ENCODE measurements at places on chromosomes 7 and 10.

DNA sequence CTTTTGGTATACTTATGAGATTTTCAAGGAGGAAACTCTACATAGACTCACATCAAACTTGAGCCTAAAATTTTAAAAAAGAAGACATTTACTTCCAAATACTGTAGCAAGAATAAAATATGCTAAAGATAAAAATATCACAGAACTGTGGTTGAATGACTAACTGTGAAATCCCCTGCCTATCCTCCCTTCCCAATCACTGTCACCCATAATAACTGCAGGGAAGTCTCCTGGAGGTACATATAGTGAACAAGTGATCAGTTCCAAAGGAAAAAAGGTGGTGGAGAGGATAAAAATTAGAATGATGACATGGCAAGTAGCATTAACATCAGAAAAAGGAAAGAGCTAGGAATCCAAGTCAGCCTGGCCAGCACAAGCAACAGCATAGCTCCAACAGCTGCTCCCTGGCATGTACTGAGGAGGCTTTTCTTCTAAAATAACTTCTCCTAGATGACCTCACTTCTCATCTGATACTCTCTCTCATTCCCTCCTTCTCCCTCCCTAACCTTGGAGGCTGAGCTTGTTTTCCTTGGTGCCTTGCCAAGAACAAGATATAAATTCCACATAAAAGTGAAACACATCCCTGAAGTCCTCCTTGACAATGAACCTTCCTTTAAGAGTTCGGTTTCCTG lies 124.0 kb downstream of the IQUB start:
- peak overlapping the region; percentile 61 for H3K27ac ChIP-seq
- H3K4me3 ChIP-seq = no peak overlapping the region
- peak; percentile 27 for DNase-seq
- no peaks in the 10 kb centered on the region for H3K36me3 ChIP-seq

- H3K4me1 ChIP-seq = peaks cover 39% of the 10 kb centered on the region
- no peaks in the 10 kb centered on the region for H3K36me3 ChIP-seq
- peak overlapping the region; percentile 92 for H3K27ac ChIP-seq
- H3K27me3 ChIP-seq = no peaks in the 10 kb centered on the region
Observed at GRCh38 chr7:70694434-70694970, 437.4 kb upstream of the GALNT17 start.

DNA sequence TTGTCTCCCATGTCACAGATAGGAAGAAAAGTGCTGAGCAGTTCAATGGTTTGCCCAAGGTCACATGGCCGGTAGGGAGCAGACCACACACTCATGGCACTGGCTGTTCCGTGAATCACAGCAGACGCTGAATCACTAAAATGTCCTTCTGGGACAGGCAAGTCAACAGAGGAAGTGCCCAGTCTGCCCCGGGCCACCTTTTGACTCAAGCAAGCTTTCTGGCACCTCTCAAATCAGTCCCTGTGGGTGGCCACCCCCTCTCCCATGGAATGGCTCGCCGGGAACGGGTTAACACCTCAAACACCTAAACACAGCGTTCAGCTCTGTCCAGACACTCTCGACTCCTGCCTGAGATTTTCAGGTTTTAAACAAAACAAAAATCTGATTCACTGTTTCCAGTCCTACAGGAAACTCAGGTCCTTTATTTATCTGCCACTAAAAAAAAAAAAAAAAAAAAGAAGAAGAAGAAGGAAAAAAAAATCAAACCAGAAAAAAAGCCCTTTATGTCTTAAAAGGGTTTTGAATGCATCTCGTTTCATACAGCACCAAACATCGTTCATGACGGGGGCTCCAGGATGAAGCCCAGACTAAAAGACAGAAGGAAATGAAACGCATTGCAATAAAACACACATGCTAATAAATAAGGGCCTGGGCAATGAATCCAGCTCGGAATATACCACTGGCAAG lies 15.5 kb downstream of the CARD11 start:
- H3K4me3 ChIP-seq = no peak overlapping the region
- H3K27me3 ChIP-seq = no peaks in the 10 kb centered on the region
- no peak overlapping the region for H3K27ac ChIP-seq
- peak; percentile 14 for DNase-seq

- H3K4me1 ChIP-seq = no peaks in the 10 kb centered on the region
- no peaks in the 10 kb centered on the region for H3K36me3 ChIP-seq
- H3K4me3 ChIP-seq = no peak overlapping the region
- no peaks in the 10 kb centered on the region for H3K27me3 ChIP-seq
- H3K27ac ChIP-seq = no peak overlapping the region
Observed at GRCh38 chr10:63323701-63324494, 141.9 kb downstream of the JMJD1C start.

GRCh38 chr7:106425017-106425719 lies 140.4 kb upstream of the NAMPT start:
- H3K27me3 ChIP-seq = no peaks in the 10 kb centered on the region
- H3K27ac ChIP-seq = peak overlapping the region; percentile 7
- H3K4me1 ChIP-seq = peaks cover 25% of the 10 kb centered on the region
- no peak overlapping the region for H3K4me3 ChIP-seq
- H3K36me3 ChIP-seq = no peaks in the 10 kb centered on the region

DNA sequence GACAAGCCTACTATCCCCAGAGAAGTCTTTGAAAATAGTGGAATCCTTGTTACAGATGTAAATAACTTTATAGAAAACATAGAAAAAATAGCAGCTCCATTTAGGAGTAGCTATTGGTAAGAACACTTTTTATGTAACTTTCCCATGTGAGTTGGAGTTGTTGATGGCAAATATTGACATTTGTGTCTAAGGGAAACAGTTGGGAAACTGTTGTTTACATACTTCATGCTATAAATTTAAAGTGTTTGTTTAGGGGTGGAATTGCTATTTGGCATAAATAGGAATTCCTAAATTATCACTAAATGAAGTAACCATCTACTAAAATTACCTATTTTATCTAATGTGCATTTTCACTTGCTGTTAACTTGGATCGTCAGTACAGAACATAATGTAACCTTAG lies 50.7 kb downstream of the GDI2 start:
- DNase-seq = no peak
- H3K27me3 ChIP-seq = no peaks in the 10 kb centered on the region
- no peak overlapping the region for H3K4me3 ChIP-seq
- H3K36me3 ChIP-seq = peaks cover 19% of the 10 kb centered on the region
- H3K4me1 ChIP-seq = no peaks in the 10 kb centered on the region
- no peak overlapping the region for H3K27ac ChIP-seq

GRCh38 chr7:146112755-146113154 lies 3.8 kb upstream of the CNTNAP2 start:
- H3K36me3 ChIP-seq = no peaks in the 10 kb centered on the region
- no peaks in the 10 kb centered on the region for H3K27me3 ChIP-seq
- H3K4me3 ChIP-seq = no peak overlapping the region
- DNase-seq = no peak
- H3K27ac ChIP-seq = no peak overlapping the region

DNA sequence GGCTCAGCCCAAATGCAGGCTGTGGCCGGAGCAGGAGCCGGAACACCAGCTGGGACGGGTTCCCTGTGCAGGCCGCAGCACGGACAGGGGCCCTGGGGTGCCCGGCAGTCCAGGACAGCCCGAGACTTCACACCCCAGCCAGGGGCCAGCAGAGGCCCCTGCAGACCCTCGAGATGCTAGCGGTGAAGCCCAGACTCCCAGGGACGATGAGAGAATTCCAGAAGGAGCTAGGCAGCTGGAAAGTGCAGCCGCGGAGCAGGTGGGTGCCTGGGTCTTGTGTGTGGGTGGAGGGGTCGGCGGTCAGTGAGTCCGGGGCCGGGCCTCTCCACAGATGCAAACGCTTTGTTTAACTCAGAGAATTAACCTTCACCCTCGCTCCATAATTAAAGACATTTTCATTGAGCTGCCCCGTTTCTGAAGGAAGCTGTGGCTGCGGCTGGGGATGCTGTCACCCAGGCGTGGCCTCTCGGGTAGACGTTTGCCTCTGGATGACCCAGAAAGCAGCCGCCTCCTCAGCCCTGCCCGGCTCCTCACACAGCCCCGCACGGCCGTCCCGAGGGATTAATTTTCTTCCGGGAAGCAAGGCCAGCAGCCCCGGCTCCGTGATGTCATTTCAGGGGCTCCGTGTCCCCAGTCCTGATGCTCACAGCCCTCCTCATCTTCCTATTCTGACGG lies 26.5 kb downstream of the KNDC1 start:
- no peaks in the 10 kb centered on the region for H3K36me3 ChIP-seq
- H3K27ac ChIP-seq = no peak overlapping the region
- peaks cover 4% of the 10 kb centered on the region for H3K27me3 ChIP-seq
- H3K4me1 ChIP-seq = peaks cover 9% of the 10 kb centered on the region

DNA sequence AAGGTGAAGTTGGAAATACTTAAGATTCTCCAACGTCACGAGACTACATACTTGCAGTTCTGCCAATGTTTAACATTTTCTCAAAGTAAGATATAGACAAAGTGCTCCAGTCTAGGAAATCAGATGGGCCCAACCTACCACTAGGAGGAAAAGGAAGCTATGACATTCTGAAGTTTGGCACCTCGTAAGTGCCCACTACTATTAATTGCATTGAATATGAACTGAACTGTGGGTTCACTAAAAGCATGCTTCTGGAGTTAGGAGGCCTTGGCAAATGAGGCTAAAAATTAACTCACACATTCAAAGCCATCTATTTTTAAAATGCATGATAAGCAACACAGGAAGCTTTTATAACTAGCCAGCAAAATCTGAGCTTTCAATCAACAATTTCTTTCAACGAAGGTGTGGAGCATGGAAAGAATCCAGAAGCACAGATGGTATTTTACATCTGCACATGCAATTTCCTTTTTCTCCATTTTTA lies 149.7 kb downstream of the LRRTM3 start:
- no peak overlapping the region for H3K4me3 ChIP-seq
- no peak for DNase-seq
- H3K36me3 ChIP-seq = no peaks in the 10 kb centered on the region

- no peaks in the 10 kb centered on the region for H3K36me3 ChIP-seq
- H3K27me3 ChIP-seq = no peaks in the 10 kb centered on the region
- peak overlapping the region; percentile 83 for H3K27ac ChIP-seq
- no peak for DNase-seq
- H3K4me1 ChIP-seq = peaks cover 23% of the 10 kb centered on the region
Observed at GRCh38 chr10:119737823-119738222, 12.0 kb downstream of the INPP5F start.

DNA sequence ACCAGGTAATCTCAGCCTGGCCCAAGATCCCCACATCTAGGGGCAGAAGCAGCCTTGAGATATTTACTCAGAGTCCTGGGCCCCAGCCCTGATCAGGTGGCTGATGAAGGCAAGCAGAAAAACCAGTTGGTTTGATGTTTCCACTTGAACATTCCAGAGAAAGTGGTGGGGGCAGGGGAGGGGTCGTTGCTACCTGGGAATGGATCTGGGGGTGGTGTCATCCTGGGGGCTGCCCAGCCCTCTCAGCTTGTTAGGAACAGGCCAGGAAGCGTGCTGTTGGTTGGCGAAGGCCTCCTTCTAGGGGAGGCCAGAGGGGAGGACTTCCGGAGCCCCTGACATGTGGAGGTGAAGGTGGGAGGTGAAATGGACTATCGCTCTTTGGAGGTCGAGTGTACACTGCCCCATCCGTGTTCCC lies 3.7 kb upstream of the ABHD11 start:
- H3K36me3 ChIP-seq = no peaks in the 10 kb centered on the region
- no peak overlapping the region for H3K4me3 ChIP-seq
- H3K4me1 ChIP-seq = no peaks in the 10 kb centered on the region
- no peaks in the 10 kb centered on the region for H3K27me3 ChIP-seq
- H3K27ac ChIP-seq = no peak overlapping the region

GRCh38 chr10:60803433-60803832 lies 25.2 kb downstream of the CDK1 start:
- no peaks in the 10 kb centered on the region for H3K4me1 ChIP-seq
- no peak for DNase-seq
- H3K4me3 ChIP-seq = no peak overlapping the region
- no peaks in the 10 kb centered on the region for H3K36me3 ChIP-seq
- no peaks in the 10 kb centered on the region for H3K27me3 ChIP-seq
- H3K27ac ChIP-seq = no peak overlapping the region

GRCh38 chr10:14369906-14370305 lies 39.2 kb upstream of the FRMD4A start:
- no peaks in the 10 kb centered on the region for H3K4me1 ChIP-seq
- H3K27me3 ChIP-seq = no peaks in the 10 kb centered on the region
- DNase-seq = no peak
- no peak overlapping the region for H3K4me3 ChIP-seq
- H3K36me3 ChIP-seq = no peaks in the 10 kb centered on the region

- H3K27me3 ChIP-seq = no peaks in the 10 kb centered on the region
- no peak overlapping the region for H3K4me3 ChIP-seq
- H3K4me1 ChIP-seq = no peaks in the 10 kb centered on the region
- no peak overlapping the region for H3K27ac ChIP-seq
- no peak for DNase-seq
Observed at GRCh38 chr7:70759674-70760073, 372.3 kb upstream of the GALNT17 start.

DNA sequence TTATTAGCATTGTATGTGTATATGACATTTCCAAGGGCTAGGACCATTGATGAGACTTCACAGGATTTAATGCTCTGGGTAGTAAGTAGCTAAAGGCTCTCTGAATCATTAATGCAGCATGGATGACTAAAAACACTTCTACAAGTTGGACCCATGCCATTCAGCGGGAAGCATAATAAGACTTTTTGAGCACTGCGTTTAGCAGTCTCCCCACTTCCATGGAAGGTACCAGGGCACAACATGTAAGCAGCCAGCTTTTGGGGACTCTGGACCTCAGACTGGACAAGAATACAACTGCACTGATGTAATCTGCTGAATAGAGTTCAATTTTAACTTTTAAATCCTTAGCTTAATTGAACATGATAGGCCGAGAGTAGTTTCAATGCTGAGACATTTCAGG lies 191.7 kb upstream of the IMMP2L start:
- no peak overlapping the region for H3K27ac ChIP-seq
- H3K4me3 ChIP-seq = no peak overlapping the region
- no peaks in the 10 kb centered on the region for H3K36me3 ChIP-seq
- no peaks in the 10 kb centered on the region for H3K4me1 ChIP-seq
- H3K27me3 ChIP-seq = no peaks in the 10 kb centered on the region

- no peak for DNase-seq
- H3K4me3 ChIP-seq = no peak overlapping the region
- no peaks in the 10 kb centered on the region for H3K4me1 ChIP-seq
- H3K27me3 ChIP-seq = no peaks in the 10 kb centered on the region
- H3K36me3 ChIP-seq = no peaks in the 10 kb centered on the region
- H3K27ac ChIP-seq = no peak overlapping the region
Observed at GRCh38 chr7:106346678-106347217, 62.0 kb upstream of the NAMPT start.

GRCh38 chr7:47371733-47372368 lies 210.1 kb downstream of the TNS3 start:
- peak; percentile 42 for DNase-seq
- no peak overlapping the region for H3K27ac ChIP-seq

- H3K27ac ChIP-seq = no peak overlapping the region
- no peaks in the 10 kb centered on the region for H3K4me1 ChIP-seq
- H3K27me3 ChIP-seq = no peaks in the 10 kb centered on the region
- no peak overlapping the region for H3K4me3 ChIP-seq
- H3K36me3 ChIP-seq = no peaks in the 10 kb centered on the region
- DNase-seq = no peak
Observed at GRCh38 chr10:49090696-49091380, 24.5 kb downstream of the VSTM4 start.

GRCh38 chr7:52940481-52940880 lies 95.0 kb upstream of the POM121L12 start:
- H3K36me3 ChIP-seq = no peaks in the 10 kb centered on the region
- no peak overlapping the region for H3K27ac ChIP-seq
- no peak overlapping the region for H3K4me3 ChIP-seq
- no peaks in the 10 kb centered on the region for H3K27me3 ChIP-seq
- H3K4me1 ChIP-seq = no peaks in the 10 kb centered on the region

- no peak overlapping the region for H3K27ac ChIP-seq
- no peaks in the 10 kb centered on the region for H3K36me3 ChIP-seq
- no peaks in the 10 kb centered on the region for H3K27me3 ChIP-seq
Observed at GRCh38 chr7:157484411-157485081, 147.7 kb downstream of the DNAJB6 start.

GRCh38 chr7:48098846-48099245 lies 9.8 kb downstream of the UPP1 start:
- no peak overlapping the region for H3K4me3 ChIP-seq
- H3K27me3 ChIP-seq = no peaks in the 10 kb centered on the region
- no peak overlapping the region for H3K27ac ChIP-seq

Measured in tibial nerve (tissue), 4 donors.